ENCODE measurements at places on chromosomes 5 and 9.

DNA sequence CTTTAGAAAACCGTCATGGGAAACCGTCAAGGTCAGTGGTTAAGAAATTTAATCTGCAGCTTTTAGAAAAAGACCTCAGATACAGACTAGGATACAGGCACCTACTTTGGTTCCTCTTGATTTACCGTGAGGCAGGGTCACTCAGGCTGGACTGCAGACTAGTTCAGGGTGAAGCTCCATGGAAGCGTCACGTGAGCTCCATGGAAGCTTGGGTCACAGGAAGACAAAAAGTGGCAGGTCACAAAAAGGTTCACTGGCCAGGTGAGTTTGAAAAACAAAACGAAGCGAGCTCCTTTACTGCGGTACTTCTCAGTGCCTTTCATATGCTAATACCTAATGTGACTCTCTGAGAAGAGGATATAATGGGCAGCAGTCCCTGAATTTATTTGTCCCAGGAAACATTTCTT is 43.0 kb downstream of the PRRC2B start:
- no peak for DNase-seq

DNA sequence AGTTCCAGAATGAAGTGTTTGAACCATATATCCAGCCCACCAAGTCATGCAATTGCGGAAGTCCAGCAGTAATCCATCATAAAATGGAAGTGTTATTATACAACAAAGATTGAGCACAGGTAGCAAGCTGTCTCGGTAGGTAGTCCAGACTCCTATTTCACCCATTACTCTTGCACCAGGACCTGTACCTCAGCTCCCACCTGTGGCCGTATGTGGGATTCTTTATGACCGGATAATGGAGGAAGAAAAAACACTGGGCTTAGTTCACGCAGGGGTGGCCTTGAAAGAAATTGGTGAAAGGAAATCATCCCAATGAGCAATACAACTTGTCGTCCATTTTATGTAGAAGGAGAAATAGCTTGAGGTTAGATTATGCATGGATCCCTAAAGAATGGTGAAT is 216.3 kb downstream of the ESM1 start:
- DNase-seq = no peak

- no peak for DNase-seq
Observed at GRCh38 chr9:136300016-136300545, 3.8 kb downstream of the CCDC187 start.

GRCh38 chr5:110623874-110624273 is 102.6 kb downstream of the TMEM232 start:
- DNase-seq = peak; percentile 17

DNA sequence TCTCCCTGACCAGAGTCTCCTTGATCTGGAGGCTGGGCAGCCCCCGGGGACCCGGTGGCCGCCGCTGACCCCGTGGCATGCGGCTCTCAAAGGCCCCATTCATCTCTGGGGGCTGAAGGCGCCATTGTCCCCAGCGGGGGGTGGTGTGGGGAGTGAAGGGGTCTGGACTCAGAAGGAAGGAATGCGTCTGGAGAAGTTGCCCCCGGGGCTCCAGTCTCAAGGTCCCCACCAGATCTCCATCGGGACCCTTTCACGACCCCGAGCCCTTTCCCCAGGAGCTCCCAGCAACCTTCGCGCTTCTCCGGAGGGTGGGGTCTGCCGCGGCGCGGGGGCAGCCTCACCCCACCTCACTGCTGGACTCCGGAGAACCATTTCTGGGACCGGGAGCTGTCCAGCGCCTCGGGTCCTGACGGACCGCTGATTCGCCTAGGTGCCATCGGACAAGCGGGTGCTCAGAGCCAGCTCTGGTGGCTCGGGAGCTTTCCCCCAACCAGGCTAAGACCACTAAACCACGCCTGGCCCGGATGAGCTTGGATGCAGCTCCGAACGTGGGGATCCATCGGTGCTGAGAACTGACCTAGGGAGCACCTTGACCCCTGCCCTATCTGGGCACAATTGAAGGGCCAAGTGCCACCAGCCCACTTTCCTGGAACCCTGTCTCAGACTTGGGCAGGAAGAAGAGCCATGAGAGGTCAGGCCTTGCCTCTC is 5.1 kb upstream of the PCDH1 start:
- peak; percentile 11 for DNase-seq

Measured in AG10803 (cell line).